Stomach (tissue), 19 donors: ENCODE measurements at places on chromosomes 2 and 18. TPM values are rescaled to one million over a fixed set of nuclear protein-coding genes. Genes with fewer than 3 reads are reported as not detected.

DNA sequence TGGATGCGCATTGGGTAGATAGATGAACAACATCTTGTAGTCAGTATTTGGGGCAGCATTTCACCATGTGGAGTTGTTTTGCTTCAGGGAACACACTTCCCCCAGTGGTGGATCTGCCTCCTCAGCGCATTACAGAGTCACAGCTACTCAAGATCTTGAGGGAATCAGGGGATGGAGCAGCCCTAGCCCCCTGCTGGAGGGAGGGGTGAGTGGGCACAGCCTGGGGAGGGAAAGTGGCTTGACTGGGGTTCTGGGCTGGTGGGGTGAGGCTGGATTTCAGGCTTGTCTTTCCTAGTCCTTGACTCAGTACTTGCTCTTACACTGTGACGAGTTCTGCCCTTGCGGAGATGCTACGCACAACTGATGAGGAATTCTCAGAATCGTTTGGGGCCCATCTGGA lies 271.0 kb upstream of the HS6ST1 start:
- no peak for DNase-seq
- H3K4me1 ChIP-seq, result no peaks in the 10 kb centered on the region
- H3K4me3 ChIP-seq, result no peak overlapping the region
- no peaks in the 10 kb centered on the region for H3K36me3 ChIP-seq

GRCh38 chr2:24756789-24757188 lies 36.4 kb downstream of the PTRHD1 start:
- DNase-seq, result no peak
- H3K36me3 ChIP-seq, result peaks cover 22% of the 10 kb centered on the region
- no peaks in the 10 kb centered on the region for H3K27me3 ChIP-seq
- no peaks in the 10 kb centered on the region for H3K4me1 ChIP-seq
- no peak overlapping the region for H3K4me3 ChIP-seq
- H3K27ac ChIP-seq, result no peak overlapping the region

GRCh38 chr2:226965376-226965775 lies 129.5 kb downstream of the RHBDD1 start:
- no peaks in the 10 kb centered on the region for H3K36me3 ChIP-seq
- H3K27me3 ChIP-seq, result no peaks in the 10 kb centered on the region
- H3K4me3 ChIP-seq, result no peak overlapping the region
- no peak for DNase-seq
- no peaks in the 10 kb centered on the region for H3K4me1 ChIP-seq
- no peak overlapping the region for H3K27ac ChIP-seq

The NOSTRIN gene
- total RNA-seq, result 69.6 TPM
